Activated CD8-positive, alpha-beta memory T cell treated with anti-CD3 and anti-CD28 coated beads for 1 hour (primary cell): ENCODE measurements at places on chromosomes 6 and 20.
A peak's percentile ranks its signal among the peaks of the same experiment; 100 is the strongest.

GRCh38 chr20:46752728-46753127, 43.3 kb downstream of the SLC2A10 start:
- no peak for DNase-seq

- no peak for DNase-seq
Measured at GRCh38 chr6:142462260-142462659, 160.5 kb downstream of the ADGRG6 start.

DNA sequence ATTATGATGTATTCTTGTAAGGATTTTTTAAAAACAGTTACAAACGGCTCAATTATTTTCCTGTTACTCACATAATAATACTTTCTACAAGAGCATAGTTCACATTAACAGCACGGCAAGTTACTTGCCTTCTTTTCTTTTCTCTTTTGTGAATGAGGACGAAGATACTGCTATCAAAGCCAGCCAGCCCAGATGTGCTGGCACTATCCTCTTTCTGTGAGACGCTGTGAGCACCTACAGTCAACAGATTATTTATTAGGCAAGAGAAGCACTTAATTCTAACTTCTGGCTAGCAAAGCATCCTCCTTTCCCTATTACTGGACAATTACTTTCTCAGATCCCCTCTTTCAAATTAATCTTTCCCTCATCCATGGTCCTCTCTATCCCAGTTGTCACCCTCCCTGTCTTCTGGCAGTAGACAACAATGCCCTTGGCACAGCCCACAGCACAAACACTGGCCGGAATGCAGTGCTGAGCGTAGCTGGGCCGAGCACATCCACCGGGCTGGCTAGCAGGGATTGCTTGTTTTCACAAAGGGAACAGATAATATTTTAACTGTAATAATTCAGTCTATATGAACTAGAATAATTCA, 262.1 kb downstream of the FOXC1 start:
- DNase-seq, result no peak

- no peak for DNase-seq
Measured at GRCh38 chr20:56829788-56830385, 200.8 kb downstream of the TFAP2C start.

DNA sequence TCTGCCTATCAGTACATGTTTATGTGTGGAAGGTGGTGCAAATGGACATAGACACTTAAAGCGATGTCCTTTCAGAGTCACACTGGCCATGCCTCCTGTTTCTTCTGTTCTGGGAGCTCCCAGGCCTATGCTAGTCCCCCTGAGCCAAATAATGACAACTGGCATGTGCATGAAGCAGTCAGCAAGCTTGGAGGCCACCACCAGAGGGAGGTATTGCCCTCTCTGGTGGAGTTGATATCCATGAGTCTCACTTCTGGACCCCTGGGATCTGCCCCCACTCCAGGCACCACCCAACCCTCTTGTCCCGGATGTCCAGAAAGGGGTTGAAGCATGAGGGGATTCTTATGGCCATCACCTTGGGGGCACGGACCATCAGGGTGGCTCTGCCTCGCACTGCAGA, 172.2 kb downstream of the AIG1 start:
- no peak for DNase-seq

GRCh38 chr6:158027590-158028285, 46.1 kb downstream of the SYNJ2 start:
- no peak for DNase-seq

GRCh38 chr6:91580635-91581034, 993.8 kb upstream of the MAP3K7 start:
- DNase-seq, result no peak

DNA sequence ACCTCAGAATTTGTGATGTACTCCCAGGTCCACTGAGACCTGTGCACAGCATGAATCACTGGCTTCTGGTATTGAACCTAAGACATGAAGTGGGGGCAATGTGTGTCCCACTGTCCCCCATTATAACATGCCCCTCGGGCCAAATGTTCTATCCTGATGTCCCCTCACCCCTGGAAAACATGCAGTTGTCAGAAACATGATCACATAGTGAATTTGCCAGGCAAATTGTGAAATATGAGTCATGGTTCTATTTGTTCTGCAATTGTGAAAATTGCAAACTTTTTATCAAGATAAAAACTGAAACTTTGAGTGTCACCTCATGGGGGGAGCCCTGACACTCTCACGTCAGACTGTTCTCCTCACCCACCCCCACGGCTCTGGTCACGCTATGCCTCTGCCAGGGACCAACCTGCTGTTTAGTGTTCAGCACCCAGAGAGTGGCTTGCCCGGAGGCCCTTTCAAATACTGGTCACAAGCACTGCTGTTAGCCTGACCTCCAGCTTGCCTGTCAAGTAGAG, 305.3 kb downstream of the CLIC5 start:
- DNase-seq, result no peak

GRCh38 chr6:25389471-25389870, 110.3 kb downstream of the CARMIL1 start:
- no peak for DNase-seq

- no peak for DNase-seq
Measured at GRCh38 chr6:132768051-132768517, 10.4 kb upstream of the VNN2 start.

GRCh38 chr6:33732817-33733708, 13.6 kb downstream of the IP6K3 start:
- DNase-seq, result no peak

GRCh38 chr20:45191926-45192325, 14.9 kb upstream of the SEMG1 start:
- no peak for DNase-seq

- no peak for DNase-seq
Measured at GRCh38 chr20:59788196-59788735, 145.2 kb downstream of the SYCP2 start.

GRCh38 chr6:71393471-71393870, 104.9 kb downstream of the OGFRL1 start:
- DNase-seq, result no peak

DNA sequence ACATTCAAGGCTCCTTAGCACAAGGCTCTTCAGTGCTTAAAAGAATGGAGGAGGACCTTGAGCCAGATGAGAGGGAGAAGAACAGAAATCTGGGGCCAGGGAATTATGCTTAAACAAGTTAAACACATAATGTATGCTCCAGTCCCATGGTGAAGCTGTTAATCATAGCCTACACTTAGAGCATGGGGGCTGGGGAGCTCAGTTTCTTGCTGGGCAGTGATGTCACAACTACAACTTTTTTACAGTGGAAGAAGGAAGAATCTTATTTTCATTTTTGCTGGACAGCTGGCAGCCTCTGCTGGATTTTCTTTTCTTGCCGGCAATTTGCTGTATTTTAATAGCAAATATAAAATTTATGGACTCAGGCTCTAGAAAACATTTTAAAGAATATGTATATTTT, 432.5 kb downstream of the CD109 start:
- no peak for DNase-seq

DNA sequence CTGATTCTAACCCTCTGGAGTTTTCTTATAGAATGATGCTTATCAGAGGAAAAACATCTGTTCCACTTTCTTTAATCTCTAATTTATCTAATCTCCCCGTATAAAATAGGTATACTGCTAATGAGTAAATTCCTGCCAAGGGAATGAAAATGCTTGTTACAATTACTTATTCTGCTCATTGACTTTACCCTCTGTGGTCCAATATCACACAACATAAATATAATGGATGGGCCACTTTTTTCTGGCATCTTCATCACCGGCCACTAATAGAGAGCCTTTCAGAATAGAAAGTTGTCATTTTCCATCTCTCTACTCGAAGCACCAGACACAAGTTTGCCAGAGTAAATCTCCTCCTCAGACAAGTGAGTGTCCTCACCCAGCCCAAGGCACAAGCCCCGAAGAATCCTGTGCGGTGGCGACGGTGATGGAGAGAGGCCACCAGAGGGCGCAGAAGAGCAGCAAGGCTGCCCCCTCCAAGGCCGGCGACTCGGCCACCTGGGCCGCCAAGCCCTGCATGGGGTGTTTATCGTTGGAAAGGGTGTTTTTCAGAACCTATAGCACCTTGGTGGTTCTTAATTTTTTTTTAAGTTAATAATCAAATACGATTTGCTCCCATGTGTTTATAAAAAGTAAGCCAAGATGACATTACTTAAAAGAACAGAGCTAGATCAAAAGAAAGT, 212.9 kb upstream of the ARID1B start:
- DNase-seq, result peak; percentile 66

GRCh38 chr6:143961886-143962878, 45.9 kb downstream of the PLAGL1 start:
- DNase-seq, result no peak

DNA sequence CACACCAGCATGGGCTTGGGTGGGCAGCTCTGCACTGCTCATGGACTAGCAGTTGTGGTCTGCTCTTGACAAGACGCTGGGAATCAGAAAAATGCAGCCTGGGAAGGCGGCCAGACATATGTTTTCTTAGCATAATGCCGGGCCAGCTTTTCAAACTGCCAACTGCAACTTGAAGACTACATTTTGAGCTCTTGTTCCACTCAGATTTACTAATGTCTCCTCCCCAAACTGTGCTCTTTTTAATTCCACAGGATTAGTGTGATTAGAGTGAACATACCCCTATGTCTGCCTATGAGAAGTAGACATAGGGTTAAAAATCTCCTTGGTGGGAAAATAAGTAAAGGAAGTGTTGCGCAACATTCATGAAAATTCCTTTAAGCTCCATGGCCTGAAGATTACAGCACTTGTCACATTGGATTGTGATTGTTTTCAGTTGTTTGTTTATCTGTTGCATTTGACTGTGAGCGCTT, 5.3 kb upstream of the FNDC1 start:
- no peak for DNase-seq

- DNase-seq, result no peak
Measured at GRCh38 chr6:30200551-30201281, 12.5 kb downstream of the TRIM26 start.

- no peak for DNase-seq
Measured at GRCh38 chr6:27977387-27977786, 20.3 kb downstream of the OR2B6 start.

DNA sequence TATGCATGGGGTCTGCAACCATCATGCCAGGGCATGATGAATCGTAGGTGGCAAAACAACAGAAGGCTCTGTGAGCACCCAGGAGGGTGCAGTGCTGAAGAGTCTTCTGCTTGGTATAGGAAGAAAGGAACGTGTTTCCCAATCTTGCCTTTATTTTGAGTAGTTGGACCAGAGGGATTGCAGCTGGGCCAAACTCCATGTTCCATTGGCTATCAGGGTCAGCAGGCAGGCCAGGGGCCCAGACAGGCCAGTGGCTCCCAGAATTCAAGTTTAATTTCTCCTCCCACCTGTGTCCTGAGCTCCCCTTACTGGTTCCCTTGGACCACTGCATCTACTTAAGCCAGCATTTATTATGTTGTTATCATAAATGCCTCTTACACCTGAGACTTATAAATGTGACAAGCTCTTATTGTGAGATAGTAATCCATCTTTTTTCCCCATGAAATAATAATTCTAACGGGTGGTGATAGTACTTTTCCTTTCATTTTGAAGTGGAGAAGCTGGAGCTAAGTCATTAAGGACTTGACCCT, 918 bp upstream of the TRIM38 start:
- DNase-seq, result no peak

GRCh38 chr6:33209856-33210255, 1.6 kb downstream of the RING1 start:
- DNase-seq, result no peak

- DNase-seq, result no peak
Measured at GRCh38 chr6:167919349-167919748, 78.1 kb upstream of the KIF25 start.

- DNase-seq, result no peak
Measured at GRCh38 chr20:10063482-10063881, 28.7 kb downstream of the ANKEF1 start.

DNA sequence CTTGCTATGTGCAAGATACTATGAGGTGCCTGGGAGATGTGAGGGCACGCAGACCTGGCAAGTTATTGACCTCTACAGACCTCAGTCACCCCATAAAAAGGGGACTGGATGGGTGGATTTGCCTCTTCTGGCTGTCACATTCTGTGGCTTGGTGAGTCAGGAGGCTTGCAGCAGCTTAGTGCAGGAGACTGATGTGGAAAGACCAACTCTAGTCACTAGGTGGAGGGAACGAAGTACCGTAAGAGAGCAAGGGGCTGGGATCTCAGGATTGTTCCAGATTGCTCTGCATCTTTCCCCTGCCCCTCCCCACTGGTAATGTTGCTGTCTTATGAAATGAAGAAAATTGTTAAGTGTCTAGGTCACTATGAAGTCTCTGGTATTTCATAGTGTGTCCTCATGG, 3.3 kb downstream of the MAPRE1 start:
- DNase-seq, result no peak

DNA sequence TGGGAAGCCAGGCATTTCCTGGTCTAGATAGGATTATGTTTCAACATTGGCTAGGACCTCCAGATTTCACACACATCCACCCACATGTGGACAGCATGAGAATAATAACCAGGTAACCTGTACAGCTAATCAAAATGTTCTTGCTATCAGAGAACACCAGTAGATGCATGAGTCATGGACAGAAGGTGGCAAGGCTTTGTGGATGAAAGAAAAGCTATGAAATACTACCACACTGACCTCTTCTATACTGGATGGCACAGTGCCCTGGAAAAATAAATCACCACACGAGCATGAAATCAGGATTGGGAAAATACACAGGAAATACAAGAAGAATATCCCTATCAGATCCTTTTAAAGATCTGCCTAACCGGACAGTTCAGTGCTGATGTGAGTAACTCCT, 113.0 kb downstream of the GMDS start:
- no peak for DNase-seq

DNA sequence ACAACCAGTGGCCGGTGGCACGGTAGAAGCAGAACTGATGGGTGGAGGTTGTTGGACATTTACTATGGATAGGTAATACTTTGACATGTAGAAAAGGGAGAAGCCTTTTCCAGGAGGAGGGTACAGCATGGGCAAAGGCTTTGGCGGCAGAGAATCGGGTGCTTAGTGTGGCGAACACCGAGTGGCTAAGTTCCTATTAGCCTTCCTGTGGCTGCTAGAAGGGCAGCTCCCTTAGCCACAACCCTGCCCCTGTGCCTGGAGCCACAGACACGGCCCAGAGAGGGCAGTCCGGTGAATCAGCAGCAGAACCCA, 37.9 kb upstream of the TGM2 start:
- no peak for DNase-seq
